ENCODE measurements at places on chromosomes 1 and 21.

DNA sequence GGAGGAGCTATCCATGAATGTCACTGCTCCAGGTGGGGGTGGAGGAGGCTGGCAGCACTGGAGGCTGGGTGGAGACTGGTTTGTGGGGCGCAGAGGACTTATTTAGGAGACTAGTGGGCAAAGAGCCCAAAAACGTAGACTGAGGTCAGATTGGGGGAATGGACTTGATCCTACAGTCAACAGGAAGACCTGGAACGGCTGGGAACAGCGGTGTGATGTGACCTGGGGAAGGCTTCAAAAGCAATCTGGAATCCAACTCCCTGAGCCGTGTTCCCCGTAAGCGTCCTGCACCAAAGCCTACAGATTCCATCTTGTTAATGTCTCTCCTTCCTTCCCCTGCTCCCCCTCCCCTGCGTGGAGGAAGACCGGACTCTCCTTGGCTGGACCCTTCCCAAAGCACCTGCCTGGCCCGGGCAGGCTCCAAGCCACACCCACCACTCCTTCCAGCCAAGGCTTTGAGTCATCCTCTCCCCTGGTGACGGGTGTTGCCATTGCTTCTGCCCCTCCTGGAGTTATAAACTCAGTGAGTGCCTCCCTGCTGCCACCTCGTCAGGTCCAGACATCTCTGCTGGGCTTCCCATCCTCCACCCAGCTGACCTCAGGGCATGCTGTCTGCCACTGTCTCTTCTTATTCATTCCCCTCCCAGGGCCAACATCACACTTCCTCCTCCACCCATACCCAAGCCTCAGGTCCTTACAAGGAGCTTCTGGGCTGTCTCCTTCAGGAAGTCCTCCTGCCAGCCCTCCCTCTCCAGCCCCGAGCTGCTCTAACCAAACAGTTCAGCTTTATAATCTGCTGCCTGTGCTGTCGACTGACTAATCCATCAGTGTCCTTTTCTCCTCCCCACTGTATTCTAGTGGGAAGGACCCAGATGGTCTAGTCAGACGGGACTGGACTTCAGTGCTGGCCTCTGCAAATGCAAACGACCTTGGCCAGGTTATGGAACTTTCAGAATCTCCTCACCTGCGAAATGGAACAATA is 1.6 kb upstream of the CLSTN1 start:
- DNase-seq = no peak

- no peak for DNase-seq
Observed at GRCh38 chr1:71792264-71792663, 490.1 kb downstream of the NEGR1 start.

GRCh38 chr1:38958967-38959366 is 17.3 kb upstream of the RHBDL2 start:
- DNase-seq = no peak

DNA sequence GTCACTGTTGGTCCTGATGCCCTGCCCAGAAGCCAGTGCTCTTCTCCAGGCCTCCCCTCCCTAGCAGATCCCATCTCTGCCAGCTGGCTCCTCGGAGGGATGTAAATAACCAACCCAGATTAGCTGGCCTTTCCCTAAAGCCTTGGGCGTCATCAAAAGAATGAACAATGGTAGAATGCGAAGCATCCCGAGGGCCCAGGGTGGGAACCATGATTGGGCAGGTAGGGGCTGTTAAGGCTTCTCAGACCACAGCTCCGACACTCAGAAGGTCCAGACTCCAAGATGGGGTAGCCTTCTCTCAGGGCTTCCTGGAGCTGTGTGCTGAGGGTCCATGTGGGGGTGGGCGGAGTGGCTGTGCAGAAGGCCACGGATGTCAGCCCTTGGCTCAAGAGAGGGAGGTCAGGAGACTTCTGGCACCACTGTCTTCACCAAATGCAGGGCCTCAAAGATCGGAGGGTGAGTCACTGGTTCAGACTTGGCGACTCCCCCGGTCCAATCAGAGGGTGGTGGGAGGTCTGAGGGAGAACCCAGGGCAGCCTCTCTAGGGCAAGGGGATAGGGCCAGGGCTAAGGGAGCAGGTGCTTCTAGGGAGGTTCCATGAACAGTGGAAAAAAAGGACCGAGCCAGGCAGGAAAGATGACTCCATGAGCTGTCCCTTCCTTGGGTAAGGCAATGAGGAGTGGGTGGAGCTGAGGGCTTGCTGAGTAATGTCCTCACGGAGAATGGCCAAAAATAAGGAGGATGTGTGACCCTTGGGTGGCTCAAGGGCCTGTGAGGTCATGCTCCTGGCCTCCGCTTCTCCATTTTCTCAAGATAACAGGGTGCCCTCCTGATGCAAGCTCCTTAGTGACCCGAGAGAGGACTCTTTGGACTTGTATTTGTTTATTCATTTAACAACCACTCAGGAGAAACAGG is 58.4 kb upstream of the EPS8L3 start:
- DNase-seq = no peak

DNA sequence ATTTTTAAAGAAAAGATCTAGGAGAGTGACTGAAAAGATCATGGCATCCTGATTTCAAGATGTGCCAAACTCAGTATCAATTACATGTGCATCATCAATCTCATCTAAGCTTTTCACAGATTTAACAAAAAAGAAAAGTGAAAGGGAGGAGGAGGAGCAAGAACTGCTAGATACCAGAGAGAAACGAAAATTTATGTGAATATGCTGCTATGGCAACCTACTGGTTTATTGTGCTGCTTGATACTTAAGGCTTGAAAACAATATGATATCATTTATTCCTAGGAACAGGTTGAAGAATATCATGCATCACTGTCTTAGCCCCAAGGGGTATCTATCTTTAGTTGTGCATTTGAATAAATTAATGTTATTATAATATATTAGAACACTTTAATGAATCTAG is 518.5 kb upstream of the ZRANB2 start:
- DNase-seq = no peak

GRCh38 chr1:48450505-48450904 is 21.5 kb downstream of the SPATA6 start:
- no peak for DNase-seq

GRCh38 chr21:45554477-45555175 is 12.4 kb upstream of the SLC19A1 start:
- peak; percentile 88 for DNase-seq

- DNase-seq = no peak
Observed at GRCh38 chr1:178946855-178947676, 76.2 kb upstream of the ANGPTL1 start.

- DNase-seq = no peak
Observed at GRCh38 chr1:22676916-22677583, 24.0 kb downstream of the C1QB start.

- no peak for DNase-seq
Observed at GRCh38 chr1:227790034-227790400, 25.5 kb upstream of the PRSS38 start.

DNA sequence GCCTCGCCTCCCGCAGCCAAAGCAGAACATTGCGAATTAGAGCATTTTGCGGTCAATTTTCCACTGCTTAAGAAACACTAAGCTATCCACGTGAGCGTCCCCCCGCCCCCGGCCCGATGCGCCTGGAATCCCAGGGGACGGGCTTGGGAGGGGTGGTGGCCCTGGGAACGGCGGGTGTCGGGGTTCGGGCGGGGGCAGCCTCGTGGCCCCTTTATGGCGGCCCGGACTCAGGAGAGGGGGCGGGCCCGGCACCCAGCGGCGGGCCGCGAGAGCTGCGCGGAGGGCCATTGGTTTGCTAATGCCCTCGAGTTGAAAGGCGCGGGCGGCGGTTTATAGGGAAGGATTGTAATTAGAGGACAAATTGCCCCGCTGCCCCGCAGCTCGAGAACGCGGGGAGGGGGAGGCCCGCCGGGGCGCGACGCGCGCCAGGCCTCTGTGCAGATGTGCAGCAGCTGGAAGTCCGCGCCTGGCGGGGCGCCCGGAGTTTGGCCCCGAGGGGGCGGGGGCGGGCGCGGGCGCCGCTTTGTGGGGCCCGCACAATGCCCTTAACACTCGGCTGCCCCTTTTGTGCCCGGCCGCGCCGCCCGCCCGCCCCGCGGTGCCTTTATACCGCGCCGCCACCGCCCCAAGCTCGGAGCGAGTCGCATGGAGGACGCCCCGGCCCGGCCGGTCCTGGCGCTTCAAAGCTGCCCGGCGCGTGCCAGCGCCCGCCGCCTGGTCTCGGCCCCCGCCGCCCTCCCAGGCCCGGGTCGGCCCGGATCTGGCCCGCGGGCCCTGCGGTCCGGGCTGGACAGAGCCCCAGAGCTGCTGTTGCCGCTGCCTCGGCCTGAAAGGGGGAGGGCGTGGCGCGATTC is 1.9 kb upstream of the HES3 start:
- DNase-seq = no peak

- no peak for DNase-seq
Observed at GRCh38 chr1:97202481-97203380, 481.1 kb downstream of the PTBP2 start.

GRCh38 chr1:110185181-110185580 is 24.9 kb upstream of the KCNC4 start:
- no peak for DNase-seq

GRCh38 chr1:61081144-61081685 is 1.1 kb upstream of the NFIA start:
- no peak for DNase-seq

GRCh38 chr1:44327679-44328491 is 27.2 kb downstream of the ERI3 start:
- no peak for DNase-seq

GRCh38 chr1:204756811-204757210 is 71.3 kb upstream of the LRRN2 start:
- DNase-seq = no peak

- no peak for DNase-seq
Observed at GRCh38 chr1:186806477-186806876, 22.3 kb upstream of the PLA2G4A start.

Measured in progenitor cell of endocrine pancreas (in vitro differentiated cells).